Stimulated activated CD4-positive, alpha-beta T cell treated with anti-CD3 and anti-CD28 coated beads, Interleukin-15, amount 100 ng/mL, for 1 hour (primary cell): ENCODE measurements at places on chromosomes 1 and 21.

GRCh38 chr1:170721621-170722020 lies 57.7 kb downstream of the PRRX1 start:
- no peak for DNase-seq

- no peak for DNase-seq
Measured at GRCh38 chr1:59170659-59171058, 126.2 kb upstream of the FGGY start.

DNA sequence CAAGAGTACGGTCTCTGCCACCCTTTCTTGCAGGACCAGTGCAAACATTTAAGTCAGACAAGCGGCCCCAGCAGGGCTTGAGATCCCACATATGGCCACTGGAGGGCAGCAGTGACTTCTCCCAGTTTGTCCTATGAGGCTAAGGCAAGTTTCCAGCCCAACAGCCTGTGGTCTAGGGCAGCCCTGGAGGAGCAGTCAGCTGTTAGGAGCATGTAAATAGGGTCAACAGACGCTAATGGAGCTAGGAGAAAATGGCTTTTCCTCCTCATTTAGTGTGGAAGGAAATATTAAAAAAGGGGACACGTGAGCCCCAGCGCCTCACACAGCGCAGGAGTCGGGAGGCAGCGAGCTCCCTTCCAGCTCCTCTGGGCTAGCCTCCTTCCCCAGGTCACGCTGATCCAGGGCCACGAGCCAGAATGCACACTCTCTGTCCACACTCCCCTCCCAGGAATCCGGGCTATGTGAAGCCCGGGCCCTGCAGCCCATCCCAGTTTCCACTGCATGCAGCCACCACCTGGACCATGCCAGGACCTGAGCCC lies 95.6 kb downstream of the LAMC2 start:
- peak; percentile 64 for DNase-seq

DNA sequence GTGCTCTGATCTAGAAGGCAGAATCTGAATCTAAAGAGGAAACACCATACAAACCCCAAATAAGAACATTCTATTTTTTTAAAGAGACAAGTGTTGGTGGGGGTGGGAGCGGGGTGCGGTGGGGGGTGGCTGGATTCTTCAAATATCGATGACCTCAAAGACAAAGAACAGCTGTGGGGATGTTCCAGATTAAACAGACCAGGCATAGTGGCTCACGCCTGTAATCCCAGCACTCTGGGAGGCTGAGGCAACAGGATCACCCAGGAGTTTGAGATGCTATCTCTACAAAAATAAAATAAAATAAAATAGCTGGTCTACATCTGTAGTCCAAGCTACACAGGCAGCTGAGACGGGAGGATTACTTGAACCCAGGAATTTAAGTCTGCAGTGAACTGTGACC lies 5.0 kb downstream of the ATP1A4 start:
- no peak for DNase-seq

DNA sequence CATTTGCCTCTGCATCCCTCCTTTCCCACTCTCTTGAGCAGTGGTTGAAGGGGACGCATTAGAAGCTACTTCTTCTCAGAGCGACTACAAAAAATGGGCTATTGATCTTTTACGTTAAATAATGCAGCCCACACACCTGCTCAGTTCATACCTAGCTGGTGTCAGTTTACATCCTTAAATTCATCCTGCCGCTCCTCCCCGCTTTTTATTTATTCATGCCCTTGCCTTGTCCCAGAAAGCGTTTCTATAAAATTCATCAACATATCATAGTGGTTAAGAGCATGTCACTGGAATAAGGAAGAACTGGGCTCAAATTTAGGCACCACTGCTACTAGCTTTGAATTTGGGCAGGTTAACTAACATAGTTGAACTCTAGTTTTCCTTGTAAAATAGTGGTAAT lies 66.0 kb upstream of the TINAGL1 start:
- DNase-seq: no peak

- no peak for DNase-seq
Measured at GRCh38 chr1:94643819-94644218, 102.3 kb upstream of the F3 start.

- no peak for DNase-seq
Measured at GRCh38 chr1:205589618-205590456, 42.0 kb downstream of the ELK4 start.

DNA sequence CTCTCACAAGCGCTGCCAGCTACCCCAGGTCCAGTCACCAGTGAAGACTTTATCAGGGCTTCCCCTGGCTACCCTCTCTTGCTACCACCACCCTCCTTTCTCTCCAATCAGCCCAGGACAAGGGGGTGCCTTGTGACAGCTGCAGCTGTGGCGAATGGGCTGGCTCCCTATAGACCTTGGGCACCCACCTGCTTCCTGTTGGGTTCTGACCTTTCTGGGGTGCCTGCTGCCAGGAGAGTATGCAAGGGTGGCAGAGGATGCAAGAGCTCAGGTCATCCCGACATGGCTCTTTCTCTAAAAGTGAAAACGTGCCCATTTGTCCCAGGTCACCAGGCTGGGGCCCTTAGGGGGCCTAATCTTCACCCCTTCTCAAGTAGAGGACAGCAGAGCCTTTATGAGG lies 6.6 kb downstream of the KLHDC8A start:
- DNase-seq: no peak

- DNase-seq: no peak
Measured at GRCh38 chr1:53601867-53602775, 136.8 kb downstream of the GLIS1 start.

GRCh38 chr1:58779801-58780382 lies 4.0 kb downstream of the JUN start:
- no peak for DNase-seq

- DNase-seq: no peak
Measured at GRCh38 chr1:36100376-36100775, 11.7 kb downstream of the ADPRS start.

GRCh38 chr21:45256912-45257672 lies 30.6 kb downstream of the POFUT2 start:
- DNase-seq: no peak

DNA sequence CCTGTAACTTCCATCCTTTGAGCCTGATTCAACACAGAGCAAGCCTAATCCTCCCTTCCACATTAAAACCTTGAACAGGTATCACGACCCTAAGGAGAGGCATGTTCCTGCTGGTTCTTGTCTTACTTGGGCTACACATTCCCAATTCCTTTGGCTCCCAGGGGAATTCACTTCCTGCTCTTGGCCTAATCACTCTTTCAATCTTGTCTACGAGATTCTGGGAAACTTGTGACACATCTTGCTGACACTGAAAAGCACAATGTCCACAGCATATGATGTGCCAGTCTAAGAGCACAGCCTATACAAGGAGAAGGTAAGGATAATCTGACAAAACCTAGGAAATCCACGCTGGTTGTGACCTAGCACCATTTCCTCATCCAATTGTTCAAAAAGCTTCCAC lies 163.9 kb downstream of the GABPA start:
- DNase-seq: no peak

GRCh38 chr1:32448773-32449456 lies 16.0 kb upstream of the ZBTB8B start:
- no peak for DNase-seq

DNA sequence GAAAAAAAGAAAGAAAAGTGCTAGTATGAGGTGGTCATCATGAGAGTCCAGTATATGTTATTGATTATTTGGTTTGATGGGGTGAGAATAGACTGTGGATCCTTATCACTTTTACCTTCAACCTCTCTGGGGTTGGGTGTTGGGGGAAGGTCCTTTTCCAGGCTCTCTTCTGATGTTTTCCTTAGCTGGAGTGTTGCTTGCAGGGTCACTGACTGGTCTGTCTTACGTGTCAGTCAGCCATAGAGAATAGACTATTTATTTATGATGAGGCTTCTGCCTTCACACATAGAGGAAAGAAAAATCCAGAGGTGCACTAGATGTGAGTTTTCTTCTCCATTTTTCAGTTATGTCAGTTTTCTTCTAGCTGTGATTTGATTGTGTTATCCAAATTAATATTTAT lies 36.5 kb downstream of the MAP3K21 start:
- no peak for DNase-seq

DNA sequence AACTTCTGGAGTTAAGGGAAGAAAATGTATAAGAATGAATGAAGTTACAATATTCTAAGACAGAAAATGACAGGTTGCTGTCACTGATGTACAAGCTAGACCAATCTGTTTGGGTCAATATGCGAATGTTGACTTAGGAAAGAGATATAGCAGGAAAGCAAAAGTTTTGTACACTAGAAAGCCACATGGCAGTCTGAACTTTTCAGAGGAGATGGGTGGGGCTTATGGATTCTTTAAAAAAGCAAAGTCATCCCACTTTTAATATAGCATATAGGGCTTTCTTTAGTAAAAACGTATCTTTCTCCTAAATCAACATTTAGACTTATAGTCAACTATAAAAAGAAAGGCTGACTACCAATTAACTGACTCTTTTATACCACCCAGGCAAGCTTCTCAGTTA lies 381.2 kb downstream of the PTPRC start:
- DNase-seq: no peak

DNA sequence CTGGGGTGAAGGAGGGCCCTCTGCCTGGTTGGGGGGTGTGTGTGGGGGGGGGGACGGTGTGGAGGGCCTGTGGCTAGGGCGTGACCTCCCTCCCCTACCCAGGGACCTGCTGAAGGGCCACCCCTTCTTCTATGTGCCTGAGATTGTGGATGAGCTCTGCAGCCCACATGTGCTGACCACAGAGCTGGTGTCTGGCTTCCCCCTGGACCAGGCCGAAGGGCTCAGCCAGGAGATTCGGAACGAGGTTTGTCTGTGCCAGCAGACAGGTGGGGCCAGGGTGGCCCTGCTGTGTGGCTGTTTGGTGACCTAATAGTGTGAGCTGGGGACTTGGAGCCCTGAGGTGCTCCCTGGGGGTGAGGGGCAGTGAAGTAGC lies 43.9 kb downstream of the COQ8A start:
- no peak for DNase-seq

- DNase-seq: no peak
Measured at GRCh38 chr1:233863901-233864545, 40.5 kb upstream of the SLC35F3 start.

- DNase-seq: no peak
Measured at GRCh38 chr21:37032877-37033471, 26.5 kb downstream of the RIPPLY3 start.

- no peak for DNase-seq
Measured at GRCh38 chr1:87678266-87678665, 349.6 kb downstream of the LMO4 start.

GRCh38 chr1:36560177-36560576 lies 77.5 kb upstream of the CSF3R start:
- no peak for DNase-seq

- no peak for DNase-seq
Measured at GRCh38 chr21:34878940-34879339, 170.2 kb downstream of the RUNX1 start.

DNA sequence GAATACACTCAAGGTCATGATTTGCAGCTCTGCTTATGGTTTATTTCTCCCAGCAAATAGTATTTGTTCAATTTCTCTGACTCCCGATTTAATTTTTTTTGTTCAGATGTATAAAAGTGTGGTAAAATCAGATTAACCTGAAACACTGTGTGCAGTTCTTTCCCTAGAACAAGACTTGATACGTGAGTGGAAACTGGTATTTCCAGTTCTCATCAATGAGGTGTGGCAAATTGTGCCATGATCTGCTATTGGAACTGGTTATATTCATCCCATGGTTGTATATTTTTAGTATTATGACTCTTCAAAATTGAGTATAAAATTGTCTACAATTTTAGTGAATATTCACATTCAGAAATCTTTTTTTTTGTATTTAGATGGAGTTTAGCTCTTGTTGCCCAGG lies 76.8 kb upstream of the IVNS1ABP start:
- DNase-seq: no peak

- no peak for DNase-seq
Measured at GRCh38 chr1:174160109-174160473, 771 bp downstream of the RABGAP1L start.

DNA sequence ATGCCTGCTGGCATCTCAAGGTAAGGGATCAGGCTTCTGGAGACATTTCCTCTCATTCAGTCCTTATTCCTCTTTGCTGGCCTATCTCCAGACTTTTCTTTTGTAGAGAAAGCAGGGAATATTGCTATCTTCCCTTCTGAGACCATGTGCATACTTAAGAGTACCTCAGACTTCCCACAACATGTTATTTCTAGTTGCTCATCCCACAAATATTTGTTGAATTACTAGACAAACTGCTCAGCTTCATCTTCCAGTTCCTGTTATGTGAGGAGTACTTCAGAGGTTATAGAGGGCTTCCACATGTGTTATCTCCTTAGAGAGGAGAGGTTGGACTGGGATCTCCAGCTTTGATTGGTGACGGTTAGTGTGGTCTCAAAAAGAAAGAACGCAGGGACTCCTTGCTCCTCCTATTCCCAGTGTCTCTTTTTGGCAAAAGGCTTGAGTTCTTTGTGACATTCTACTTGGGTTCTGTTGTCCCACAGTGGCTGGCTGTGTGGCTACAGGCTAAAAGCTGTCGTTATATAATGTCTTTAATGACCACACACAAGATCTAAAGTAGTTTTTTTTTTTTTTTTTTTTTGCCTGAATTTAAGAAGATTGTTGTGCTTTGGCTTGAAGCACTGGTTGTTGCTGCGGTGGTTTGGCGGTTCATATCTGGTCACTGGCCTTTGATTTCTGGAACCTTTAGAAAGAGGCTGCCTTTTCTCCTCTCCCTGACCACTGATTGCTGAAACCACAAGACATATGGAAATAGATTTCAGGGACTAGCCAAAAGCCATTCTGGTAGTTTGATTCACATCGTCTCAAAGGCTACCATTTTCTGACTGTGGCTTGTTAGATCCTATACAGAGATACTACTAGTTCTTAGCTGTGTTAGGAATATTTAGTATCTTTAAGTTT lies 78.7 kb downstream of the FGGY start:
- DNase-seq: no peak

GRCh38 chr1:223718850-223719249 lies 6.5 kb downstream of the CAPN2 start:
- DNase-seq: no peak

DNA sequence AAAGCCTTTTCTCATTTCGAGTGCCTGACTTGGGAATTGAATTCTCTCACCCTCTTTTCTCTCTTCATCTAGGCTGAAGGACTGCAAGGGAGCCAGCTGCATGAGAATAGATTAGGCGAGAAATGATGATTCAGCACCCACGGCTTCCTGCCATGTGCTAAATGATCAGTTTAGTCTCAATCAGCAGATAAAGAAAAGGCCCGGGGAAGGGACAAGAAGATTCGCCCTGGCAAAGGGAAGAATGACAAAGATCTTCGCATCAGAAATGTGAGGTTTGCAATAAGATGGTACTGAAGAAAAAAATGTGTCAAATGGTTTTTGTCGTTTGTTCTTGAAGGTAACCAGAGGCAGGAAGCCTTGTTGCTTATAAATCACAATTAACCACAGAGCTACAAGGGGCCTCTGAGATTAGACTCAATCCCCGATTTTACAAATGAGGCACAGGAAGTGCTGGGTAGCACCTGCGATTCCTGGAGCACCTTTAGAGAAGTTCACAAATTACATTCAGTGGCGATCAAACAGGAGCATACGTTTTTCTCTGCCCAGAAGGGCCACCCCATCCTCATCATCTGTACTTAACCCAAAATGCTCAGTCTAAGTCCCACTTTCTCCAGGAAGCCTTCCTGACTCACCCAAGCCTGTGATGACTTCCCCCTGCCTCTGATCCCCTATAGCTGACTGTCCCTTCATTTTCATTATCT lies 183.4 kb downstream of the ZNF281 start:
- peak; percentile 3 for DNase-seq

GRCh38 chr1:90391126-90391525 lies 326.0 kb downstream of the BARHL2 start:
- DNase-seq: no peak

- no peak for DNase-seq
Measured at GRCh38 chr1:54788459-54788858, 12.7 kb downstream of the TTC22 start.
